Adrenal gland (tissue), 19 donors: ENCODE measurements at places on chromosomes 4 and X. TPM values are rescaled to one million over a fixed set of nuclear protein-coding genes. Genes with fewer than 3 reads are reported as not detected.

DNA sequence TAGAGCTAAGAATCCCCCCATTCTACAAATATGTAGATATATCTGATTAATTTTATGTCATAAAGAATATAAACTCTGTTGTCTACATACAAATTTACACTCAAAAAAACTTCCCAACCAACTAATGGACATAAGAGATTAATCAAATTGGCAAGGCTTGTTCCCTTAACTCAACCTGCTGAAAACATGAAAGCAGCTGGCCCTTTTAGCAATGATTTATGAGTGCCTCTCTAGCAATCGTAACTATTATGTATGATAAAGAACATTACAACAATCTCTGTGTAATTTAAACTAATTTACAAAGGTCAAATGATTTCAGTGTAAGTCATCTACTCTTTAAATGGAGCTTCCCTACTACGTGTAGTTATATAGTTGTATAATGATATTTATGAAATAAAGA, 83.1 kb upstream of the FTHL17 start:
- H3K4me1 ChIP-seq = no peaks in the 10 kb centered on the region
- H3K27ac ChIP-seq = no peak overlapping the region
- no peak overlapping the region for H3K4me3 ChIP-seq
- DNase-seq = no peak
- H3K36me3 ChIP-seq = no peaks in the 10 kb centered on the region

- H3K27me3 ChIP-seq = no peaks in the 10 kb centered on the region
- no peaks in the 10 kb centered on the region for H3K36me3 ChIP-seq
- no peak overlapping the region for H3K4me3 ChIP-seq
These were observed 130.1 kb downstream of the MGST2 start for GRCh38 chr4:139795527-139796314.

GRCh38 chr4:182922501-182923284, 5.5 kb upstream of the DCTD start:
- H3K27ac ChIP-seq = no peak overlapping the region
- peaks cover 6% of the 10 kb centered on the region for H3K4me1 ChIP-seq
- H3K4me3 ChIP-seq = no peak overlapping the region
- H3K36me3 ChIP-seq = no peaks in the 10 kb centered on the region
- no peak for DNase-seq

DNA sequence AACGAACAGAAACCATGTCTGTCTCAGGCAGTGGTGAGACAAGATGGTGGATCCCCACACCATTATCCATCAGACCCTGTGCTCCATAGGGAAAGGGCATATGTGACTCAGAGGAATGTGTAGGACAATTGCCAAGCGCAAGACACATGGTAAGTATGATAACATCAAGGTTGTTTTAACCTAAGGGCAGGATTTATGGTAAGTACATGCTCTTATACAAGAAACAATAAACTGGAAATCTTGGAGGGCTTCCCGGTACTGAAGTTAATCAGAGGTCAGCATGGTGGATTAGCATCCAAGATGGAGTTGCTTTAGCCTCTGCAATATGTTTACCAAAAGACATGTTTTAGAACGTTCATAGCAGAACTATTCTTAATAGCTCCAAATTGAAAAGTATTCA, 355.0 kb downstream of the PPP1R2C start:
- DNase-seq = no peak
- peaks cover 8% of the 10 kb centered on the region for H3K27me3 ChIP-seq
- H3K4me1 ChIP-seq = no peaks in the 10 kb centered on the region
- no peak overlapping the region for H3K4me3 ChIP-seq
- no peaks in the 10 kb centered on the region for H3K36me3 ChIP-seq

- H3K27ac ChIP-seq = no peak overlapping the region
- no peak overlapping the region for H3K4me3 ChIP-seq
- peaks cover 17% of the 10 kb centered on the region for H3K4me1 ChIP-seq
- H3K36me3 ChIP-seq = no peaks in the 10 kb centered on the region
- no peak for DNase-seq
These were observed 2.3 kb downstream of the PGRMC2 start for GRCh38 chr4:128285085-128285997.

- no peaks in the 10 kb centered on the region for H3K4me1 ChIP-seq
- no peak for DNase-seq
- H3K27ac ChIP-seq = no peak overlapping the region
- H3K36me3 ChIP-seq = no peaks in the 10 kb centered on the region
These were observed 177.1 kb upstream of the CENPE start for GRCh38 chr4:103375278-103375677.

DNA sequence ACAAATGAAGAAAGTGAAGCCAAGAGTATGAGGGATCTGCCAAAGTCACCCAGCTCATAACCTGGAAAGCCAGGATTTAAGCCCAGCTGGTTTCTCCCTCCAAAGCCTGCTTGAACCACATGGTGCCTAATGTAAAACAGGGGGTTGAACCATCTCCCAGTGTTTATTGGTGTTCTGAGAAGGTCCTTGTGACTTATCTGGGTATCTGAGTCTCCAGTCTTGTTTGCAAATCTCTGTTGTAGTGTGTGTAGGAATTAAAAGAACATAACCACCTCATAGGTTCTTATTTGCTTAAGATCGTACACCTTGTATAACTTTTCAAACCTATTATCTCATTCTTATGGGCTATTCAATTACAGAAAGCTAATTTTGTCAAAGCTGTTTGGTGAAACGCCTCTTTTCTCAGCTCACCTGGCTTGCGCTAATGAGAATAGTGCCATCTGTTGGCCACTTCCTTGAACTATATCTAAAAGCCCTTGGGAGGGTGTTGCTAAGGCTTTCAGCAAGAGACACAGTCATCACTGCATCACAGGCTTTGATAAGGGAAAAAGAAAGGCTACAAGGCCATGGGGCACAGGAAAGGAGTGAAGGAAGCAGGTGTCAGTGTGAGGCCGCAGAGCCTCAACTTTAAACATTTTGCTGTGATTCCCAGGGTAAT, 34.0 kb downstream of the ETDB start:
- peak; percentile 43 for DNase-seq
- H3K27me3 ChIP-seq = peaks cover 12% of the 10 kb centered on the region
- H3K27ac ChIP-seq = no peak overlapping the region
- H3K4me1 ChIP-seq = no peaks in the 10 kb centered on the region
- no peaks in the 10 kb centered on the region for H3K36me3 ChIP-seq

DNA sequence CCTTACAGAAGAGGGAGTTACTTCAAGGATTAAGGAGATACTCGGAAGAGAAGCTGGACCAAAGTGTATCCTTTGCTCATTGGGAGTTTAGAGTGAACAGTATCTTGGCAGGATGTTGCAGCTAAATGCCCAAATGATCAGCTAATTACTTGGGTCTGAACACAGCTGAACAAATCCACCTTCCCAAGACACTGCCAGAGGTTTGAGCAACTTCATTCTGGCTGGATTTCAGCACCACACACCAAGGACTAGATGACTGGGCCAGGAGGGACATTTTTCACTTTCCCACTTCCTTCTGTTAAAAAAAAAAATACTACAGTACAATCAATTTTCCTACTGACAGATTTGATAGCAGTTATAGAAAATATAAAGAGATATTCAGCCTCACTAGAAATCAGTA, 324.6 kb downstream of the MID1IP1 start:
- H3K27ac ChIP-seq = no peak overlapping the region
- no peak overlapping the region for H3K4me3 ChIP-seq
- H3K36me3 ChIP-seq = no peaks in the 10 kb centered on the region
- no peaks in the 10 kb centered on the region for H3K4me1 ChIP-seq

GRCh38 chr4:1842993-1843448, 12.9 kb downstream of the LETM1 start:
- H3K4me1 ChIP-seq = peaks cover 22% of the 10 kb centered on the region
- peaks cover 57% of the 10 kb centered on the region for H3K36me3 ChIP-seq
- no peaks in the 10 kb centered on the region for H3K27me3 ChIP-seq

- no peaks in the 10 kb centered on the region for H3K36me3 ChIP-seq
- H3K4me3 ChIP-seq = no peak overlapping the region
- H3K27me3 ChIP-seq = no peaks in the 10 kb centered on the region
- H3K27ac ChIP-seq = no peak overlapping the region
These were observed 168.3 kb downstream of the TMA16 start for GRCh38 chr4:163662768-163663167.

DNA sequence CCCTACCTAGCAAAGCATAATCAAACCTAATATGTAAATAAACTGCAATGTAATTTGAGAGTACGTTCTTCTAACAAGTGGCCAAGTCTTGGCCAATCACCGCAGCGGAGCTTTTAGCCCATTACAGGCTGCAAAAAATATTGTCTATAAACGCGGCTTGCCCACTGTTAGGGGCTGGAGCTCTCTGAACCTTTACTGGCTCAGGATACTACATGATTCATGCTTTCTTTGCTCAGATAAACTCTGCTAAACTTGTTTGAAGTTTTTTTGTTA, 990 bp upstream of the HADH start:
- H3K4me3 ChIP-seq = no peak overlapping the region
- no peaks in the 10 kb centered on the region for H3K36me3 ChIP-seq
- H3K27ac ChIP-seq = no peak overlapping the region
- H3K4me1 ChIP-seq = peaks cover 23% of the 10 kb centered on the region
- no peaks in the 10 kb centered on the region for H3K27me3 ChIP-seq

GRCh38 chr4:108774809-108775530, 12.1 kb upstream of the ETNPPL start:
- no peaks in the 10 kb centered on the region for H3K27me3 ChIP-seq
- no peak overlapping the region for H3K27ac ChIP-seq
- no peaks in the 10 kb centered on the region for H3K36me3 ChIP-seq
- no peaks in the 10 kb centered on the region for H3K4me1 ChIP-seq
- DNase-seq = peak; percentile 83

- H3K36me3 ChIP-seq = no peaks in the 10 kb centered on the region
- no peaks in the 10 kb centered on the region for H3K4me1 ChIP-seq
- no peak overlapping the region for H3K4me3 ChIP-seq
- H3K27me3 ChIP-seq = no peaks in the 10 kb centered on the region
- H3K27ac ChIP-seq = no peak overlapping the region
- DNase-seq = peak; percentile 68
These were observed 21.4 kb downstream of the HELT start for GRCh38 chr4:185039508-185040273.

DNA sequence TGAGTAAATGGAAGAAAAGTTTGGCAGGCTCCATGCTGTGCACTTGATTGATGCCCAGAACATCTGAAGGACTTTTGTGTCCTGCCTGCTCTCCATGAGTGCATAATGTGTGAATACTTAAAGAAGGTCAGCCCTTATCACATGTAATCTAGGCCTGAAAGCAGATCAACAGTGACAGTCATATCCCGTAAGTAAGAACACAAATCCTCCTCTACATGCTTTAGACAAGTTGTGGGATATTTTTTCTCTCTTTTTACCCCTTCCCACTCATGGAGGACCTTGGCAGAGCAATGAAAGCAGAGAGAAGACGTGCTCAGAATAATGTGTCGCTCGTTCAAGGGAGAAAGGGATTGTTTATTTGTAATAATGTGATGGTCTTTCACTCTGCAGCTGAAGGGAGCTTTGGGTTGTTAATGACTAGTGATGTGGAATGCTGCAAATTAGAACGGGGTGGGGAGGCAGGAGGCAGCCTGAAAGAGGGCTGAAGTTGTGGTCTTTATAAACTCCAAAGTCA, 286.6 kb downstream of the BMPR1B start:
- H3K27ac ChIP-seq = no peak overlapping the region
- no peaks in the 10 kb centered on the region for H3K36me3 ChIP-seq
- no peak overlapping the region for H3K4me3 ChIP-seq
- H3K4me1 ChIP-seq = no peaks in the 10 kb centered on the region
- DNase-seq = no peak
- H3K27me3 ChIP-seq = no peaks in the 10 kb centered on the region

GRCh38 chrX:34893741-34894140, 48.9 kb upstream of the FAM47B start:
- H3K27ac ChIP-seq = no peak overlapping the region
- H3K4me3 ChIP-seq = no peak overlapping the region
- H3K36me3 ChIP-seq = no peaks in the 10 kb centered on the region

GRCh38 chrX:51759055-51759839, 16.0 kb downstream of the GSPT2 start:
- DNase-seq = no peak
- H3K27ac ChIP-seq = no peak overlapping the region
- H3K27me3 ChIP-seq = peaks cover 18% of the 10 kb centered on the region
- no peak overlapping the region for H3K4me3 ChIP-seq
- no peaks in the 10 kb centered on the region for H3K36me3 ChIP-seq
- no peaks in the 10 kb centered on the region for H3K4me1 ChIP-seq

- H3K27ac ChIP-seq = no peak overlapping the region
- H3K36me3 ChIP-seq = no peaks in the 10 kb centered on the region
- no peaks in the 10 kb centered on the region for H3K4me1 ChIP-seq
- H3K4me3 ChIP-seq = no peak overlapping the region
- DNase-seq = no peak
These were observed 1.9 kb downstream of the ENPP6 start for GRCh38 chr4:184215709-184216328.

DNA sequence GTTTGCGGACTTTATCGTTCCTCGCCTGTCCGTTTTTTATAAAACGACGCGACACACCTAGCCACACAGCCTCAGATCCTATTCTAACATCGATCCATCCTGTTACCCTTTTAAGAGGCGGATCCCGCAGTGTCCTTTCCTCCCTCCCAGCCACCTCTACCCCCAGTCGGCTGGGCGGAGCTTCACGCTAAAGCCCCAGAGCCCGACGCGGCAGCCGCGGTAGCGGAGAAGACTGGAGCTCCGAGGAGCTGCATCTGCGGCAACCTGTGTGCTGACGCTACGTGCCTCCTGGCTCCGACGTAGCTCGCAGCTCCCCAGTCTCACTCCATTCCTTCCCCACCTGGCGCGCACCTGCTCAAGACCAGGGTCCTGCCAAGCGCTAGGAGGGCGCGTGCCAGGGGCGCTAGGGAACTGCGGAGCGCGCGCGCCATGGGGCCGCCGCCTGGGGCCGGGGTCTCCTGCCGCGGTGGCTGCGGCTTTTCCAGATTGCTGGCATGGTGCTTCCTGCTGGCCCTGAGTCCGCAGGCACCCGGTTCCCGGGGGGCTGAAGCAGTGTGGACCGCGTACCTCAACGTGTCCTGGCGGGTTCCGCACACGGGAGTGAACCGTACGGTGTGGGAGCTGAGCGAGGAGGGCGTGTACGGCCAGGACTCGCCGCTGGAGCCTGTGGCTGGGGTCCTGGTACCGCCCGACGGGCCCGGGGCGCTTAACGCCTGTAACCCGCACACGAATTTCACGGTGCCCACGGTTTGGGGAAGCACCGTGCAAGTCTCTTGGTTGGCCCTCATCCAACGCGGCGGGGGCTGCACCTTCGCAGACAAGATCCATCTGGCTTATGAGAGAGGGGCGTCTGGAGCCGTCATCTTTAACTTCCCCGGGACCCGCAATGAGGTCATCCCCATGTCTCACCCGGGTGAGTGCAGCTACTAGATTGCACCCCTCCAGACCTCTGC, at the start of gene RNF128:
RNF128 (plus strand) TSS at position 217 of the 953 bp plus-strand sequence; CDS start at position 430, 213 bp downstream.
- peak; percentile 76 for DNase-seq
- peak within 1 kb of the TSS; percentile 6 for H3K4me3 ChIP-seq
- H3K27ac ChIP-seq = peak within 1 kb of the TSS; percentile 84

GRCh38 chr4:7417639-7418038, 17.1 kb downstream of the PSAPL1 start:
- no peak for DNase-seq
- H3K27ac ChIP-seq = no peak overlapping the region
- no peaks in the 10 kb centered on the region for H3K27me3 ChIP-seq
- H3K4me1 ChIP-seq = no peaks in the 10 kb centered on the region

Gene DCAF4L1
- not detected for total RNA-seq

Gene CENPI
- total RNA-seq = 0.45 TPM

Gene SHROOM2
- 6.0 TPM for total RNA-seq

Gene INTS6L
- 12.4 TPM for total RNA-seq

Gene SSX4
- not detected for total RNA-seq

Gene ARSD
- 10.4 TPM for total RNA-seq

Gene SPANXD
- total RNA-seq = not detected

Gene PPP2R2C
- not detected for total RNA-seq
